ENCODE measurements at places on chromosomes 6 and 20.

DNA sequence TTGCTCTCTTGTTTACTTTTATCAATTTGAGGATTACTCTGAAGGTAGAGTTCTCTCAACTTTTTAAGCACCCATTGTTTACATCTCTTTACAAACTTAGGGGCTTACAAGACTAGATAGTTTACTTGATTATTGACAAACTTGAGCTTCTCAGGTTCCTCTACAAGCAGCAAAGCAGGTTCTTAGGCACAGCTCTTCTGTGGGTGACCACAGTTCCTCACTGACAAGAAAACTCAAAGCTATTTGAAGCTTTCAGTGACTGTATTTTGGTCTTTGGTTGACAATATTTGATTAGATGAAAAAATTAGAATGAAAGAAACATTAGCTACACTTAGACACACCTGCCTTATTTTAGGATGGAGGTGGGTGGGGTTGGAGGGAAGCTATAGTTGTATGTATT, 327.3 kb upstream of the RUNX2 start:
- DNase-seq = no peak

GRCh38 chr6:82068721-82069120, 178.8 kb downstream of the IBTK start:
- DNase-seq = no peak

GRCh38 chr6:150637266-150637665, 37.6 kb downstream of the PLEKHG1 start:
- no peak for DNase-seq

- DNase-seq = peak; percentile 92
These were observed 19.4 kb upstream of the MRGBP start for GRCh38 chr20:62776692-62777527.

- DNase-seq = no peak
These were observed 185.4 kb upstream of the VGLL2 start for GRCh38 chr6:117079951-117080350.

DNA sequence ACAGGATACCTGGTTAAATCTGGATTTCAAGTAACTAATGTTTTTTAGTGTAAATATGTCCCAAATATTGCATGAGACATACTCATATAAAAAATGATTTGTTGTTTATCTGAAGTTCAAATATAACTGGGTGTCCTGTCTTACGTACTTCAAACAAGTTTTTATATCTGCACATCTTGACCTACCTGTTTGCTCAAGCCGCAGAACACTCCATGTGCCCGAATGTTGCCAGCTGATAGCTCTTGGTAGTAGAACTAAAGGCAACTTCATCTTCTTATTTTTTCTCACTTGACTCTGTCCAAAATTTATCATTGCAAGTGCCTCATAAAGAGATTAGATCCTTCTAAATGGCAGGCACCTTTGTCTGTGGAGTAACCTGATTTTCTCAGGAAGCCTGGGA, 39.1 kb upstream of the KLHL31 start:
- no peak for DNase-seq

GRCh38 chr6:167338541-167339117, 13.7 kb downstream of the TTLL2 start:
- no peak for DNase-seq

DNA sequence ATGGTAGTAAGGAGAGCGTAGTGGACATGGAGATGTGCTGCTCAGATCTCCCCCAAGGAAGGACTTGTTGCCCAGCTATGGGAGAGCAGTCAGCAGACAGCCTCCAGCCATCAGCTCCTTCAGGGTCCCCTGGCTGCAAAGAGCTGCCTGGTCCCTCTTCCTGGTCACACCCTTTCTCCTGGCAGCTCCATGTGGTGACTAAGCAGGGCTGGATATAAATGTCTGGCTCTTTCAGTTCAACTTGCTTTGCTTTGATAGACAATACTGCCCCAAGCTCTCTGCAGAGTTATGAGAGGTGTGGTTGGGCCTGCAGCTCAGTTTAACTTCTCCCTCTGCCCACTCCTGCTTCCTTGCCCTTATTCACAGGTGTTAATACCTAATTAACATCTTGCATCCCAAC, 64.1 kb upstream of the DDR1 start:
- DNase-seq = no peak

DNA sequence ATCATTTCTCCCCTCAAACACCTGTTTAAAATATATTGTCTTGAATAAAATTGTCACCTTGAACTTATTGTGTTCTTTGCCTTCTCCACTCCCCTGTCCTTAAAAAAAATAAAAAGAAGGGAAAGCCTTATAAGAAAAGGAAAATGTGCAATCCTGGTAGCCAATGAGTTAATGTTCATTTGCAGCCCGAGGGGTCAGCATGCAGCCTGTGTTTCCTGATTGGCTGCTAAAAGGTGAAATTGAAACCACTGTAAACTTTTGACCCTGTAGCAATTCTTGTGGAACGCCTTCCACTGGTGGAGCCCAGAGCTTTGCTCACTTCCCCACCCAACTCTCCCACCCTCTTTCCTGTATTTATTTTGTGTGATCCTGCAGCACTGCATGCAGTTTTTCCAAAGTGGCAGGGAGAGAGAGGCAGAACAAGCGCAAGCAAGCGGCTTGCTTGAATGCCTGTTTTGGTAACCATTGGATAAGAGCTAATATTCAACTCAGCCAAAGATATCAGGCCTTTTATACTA, 74.9 kb downstream of the NCOA3 start:
- DNase-seq = peak; percentile 34

GRCh38 chr6:106832766-106833510, 141.6 kb downstream of the CD24 start:
- no peak for DNase-seq

DNA sequence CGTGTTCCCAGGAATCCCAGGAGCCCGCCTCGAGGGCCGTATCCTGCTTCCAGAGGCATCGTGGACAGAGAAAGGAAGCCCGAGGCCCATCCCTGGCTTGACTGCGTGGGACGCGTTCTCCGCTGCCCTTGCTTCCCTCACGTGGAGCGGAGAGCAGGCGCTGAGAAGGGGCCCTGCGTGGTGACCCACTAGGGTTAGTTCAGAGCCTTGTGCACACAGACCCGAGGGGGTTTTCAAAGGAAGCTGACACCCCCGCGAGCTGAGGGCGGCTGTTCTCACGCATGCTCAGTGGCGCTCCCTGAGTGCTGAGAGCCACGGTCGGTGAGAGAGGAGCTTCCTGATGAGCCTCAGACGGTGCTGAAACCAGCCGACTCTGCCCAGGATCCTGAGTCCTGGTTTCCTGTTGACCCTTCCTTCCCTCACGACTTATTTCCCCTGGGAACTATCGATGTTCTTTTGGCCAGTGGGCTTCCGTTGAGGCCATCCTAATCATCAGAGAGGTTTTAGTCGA, 28.9 kb upstream of the CCR6 start:
- no peak for DNase-seq

DNA sequence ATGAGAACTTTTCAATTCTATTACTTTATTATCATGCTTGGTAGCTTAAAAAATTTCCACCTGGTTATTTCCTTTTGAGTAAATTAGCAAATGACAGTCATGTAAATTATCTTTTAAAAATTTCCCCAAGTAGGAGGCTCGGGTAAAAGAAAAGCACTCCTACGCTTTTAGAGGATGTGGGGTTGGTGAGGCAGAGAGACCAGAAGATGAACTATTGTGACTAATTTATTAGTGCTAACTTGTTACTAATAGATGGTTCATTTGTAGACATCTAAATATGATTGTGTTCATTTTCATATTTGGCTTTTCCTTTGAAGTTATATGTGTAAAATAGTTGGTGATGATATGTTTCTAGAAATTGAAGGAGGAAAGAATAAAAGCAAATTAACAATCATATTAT, 27.0 kb downstream of the ZNF292 start:
- DNase-seq = no peak

- no peak for DNase-seq
These were observed 12.0 kb downstream of the RNF114 start for GRCh38 chr20:49948178-49948577.

DNA sequence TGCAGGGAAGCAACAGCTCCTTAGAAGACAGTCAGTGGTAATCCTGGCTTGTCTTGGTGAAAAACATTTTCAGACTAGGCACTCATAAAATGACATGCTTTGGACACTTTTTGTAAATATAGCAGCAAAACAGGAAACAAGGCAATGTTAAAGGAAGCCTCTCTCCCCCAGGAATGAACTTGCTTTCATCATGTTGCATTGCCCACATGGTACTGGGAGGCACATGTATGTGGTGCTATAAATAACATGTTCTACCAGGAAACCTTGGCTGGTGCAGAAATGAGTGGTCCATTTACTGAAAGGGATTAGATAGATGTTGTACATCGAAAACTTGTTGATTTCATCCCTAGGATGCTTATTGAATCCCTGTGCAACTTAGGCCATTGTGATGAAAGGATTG, 121.4 kb upstream of the RREB1 start:
- DNase-seq = no peak

- DNase-seq = no peak
These were observed 187.4 kb upstream of the SNX9 start for GRCh38 chr6:157635388-157636244.

- no peak for DNase-seq
These were observed 12.8 kb upstream of the MDFI start for GRCh38 chr6:41625442-41625841.

GRCh38 chr6:113450061-113450465, 407.1 kb upstream of the MARCKS start:
- no peak for DNase-seq

DNA sequence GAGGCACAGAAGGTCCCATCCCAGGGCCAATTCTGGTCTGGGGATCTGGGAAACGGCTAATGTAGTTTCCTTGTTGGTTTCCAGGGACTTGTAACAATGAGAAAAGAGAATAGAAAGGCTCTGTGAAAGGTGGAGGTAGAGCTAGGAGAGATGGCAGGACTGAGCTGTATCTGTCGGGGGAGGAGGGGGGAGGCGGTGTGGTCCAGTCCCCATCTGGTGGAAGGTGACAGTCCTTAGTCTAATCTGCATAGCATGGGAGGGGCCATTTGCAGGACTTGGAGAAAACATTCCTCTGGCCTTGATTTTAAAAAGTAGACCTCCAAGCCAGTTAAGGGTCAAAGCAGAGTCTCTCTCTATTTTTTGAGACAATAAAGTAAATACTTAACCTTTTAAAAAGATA, 137.1 kb downstream of the DNAH8 start:
- DNase-seq = no peak

DNA sequence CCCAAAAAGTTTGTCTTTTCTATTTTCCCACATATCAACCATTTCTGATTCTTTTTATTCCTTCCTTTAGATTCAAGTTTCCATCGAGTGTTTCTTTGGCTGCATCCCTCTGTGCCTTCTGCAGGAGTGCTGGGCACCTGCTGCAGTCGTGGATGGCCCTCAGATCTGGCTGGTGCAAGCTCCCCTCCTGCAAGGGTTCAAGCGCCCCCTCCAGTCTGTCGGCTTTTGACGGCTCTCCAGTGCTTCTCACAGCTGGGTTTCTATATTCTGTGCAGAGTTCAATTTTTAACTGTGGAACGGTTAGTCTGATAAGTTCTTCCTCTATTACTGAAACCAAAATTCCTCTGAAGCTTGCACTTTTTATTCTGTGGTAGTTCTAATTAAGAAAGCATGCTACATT, 132.1 kb downstream of the HUS1B start:
- DNase-seq = no peak

DNA sequence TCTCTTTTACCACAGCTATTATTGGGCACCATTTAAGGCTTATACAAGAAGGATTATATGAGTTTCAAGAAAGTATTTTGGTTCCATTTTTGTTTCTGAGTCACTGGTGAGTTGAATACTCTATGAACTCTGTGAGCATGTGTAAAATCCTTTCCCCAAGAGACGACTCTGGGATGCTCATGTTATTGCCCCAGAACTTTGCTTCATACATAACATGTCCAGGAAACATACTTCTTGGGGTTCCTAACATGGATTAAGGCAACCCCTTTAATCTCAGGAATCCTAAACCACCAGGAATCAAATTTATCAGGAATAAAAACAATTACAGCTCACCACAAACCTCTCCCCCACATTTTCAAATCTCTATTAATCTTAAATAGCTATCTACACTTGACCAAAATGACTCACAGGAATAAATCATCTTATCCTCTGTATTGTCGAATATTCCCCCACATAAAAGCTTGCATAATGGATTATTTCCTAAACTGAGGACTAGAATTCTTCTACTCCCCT, 117.5 kb upstream of the COL21A1 start:
- DNase-seq = no peak

GRCh38 chr6:3906846-3907151, 57.6 kb downstream of the FAM50B start:
- no peak for DNase-seq

- no peak for DNase-seq
These were observed 3.5 kb downstream of the NUP153 start for GRCh38 chr6:17703256-17703694.

GRCh38 chr20:37384683-37385174, 38.8 kb downstream of the SRC start:
- peak; percentile 87 for DNase-seq

DNA sequence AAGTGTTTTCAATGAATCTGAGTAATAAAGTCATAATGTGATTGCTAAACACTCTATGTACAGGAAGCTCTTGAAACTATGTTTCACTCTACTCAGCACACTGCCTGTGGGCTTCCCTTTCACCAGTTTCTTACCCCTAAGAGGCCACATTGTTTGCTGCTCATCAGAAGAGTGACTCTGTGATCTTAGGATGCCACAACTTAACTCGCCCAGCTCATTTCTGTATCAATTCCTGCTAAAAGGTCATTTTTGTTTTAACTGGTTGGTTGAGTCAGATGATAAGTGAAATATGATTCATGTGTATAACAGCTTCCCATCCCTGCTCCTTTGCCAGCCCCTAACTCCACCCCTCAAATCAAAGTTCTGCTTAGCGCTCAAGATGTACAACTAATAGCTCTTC, 9.8 kb upstream of the NDUFAF4 start:
- DNase-seq = no peak

- DNase-seq = no peak
These were observed 29.3 kb downstream of the PTPRK start for GRCh38 chr6:128491100-128491581.

- no peak for DNase-seq
These were observed 280.2 kb downstream of the TBC1D7 start for GRCh38 chr6:13048113-13048512.

- DNase-seq = no peak
These were observed 72.3 kb downstream of the OR2B2 start for GRCh38 chr6:27839626-27840475.

- no peak for DNase-seq
These were observed 50.3 kb downstream of the DOP1A start for GRCh38 chr6:83117802-83118201.

DNA sequence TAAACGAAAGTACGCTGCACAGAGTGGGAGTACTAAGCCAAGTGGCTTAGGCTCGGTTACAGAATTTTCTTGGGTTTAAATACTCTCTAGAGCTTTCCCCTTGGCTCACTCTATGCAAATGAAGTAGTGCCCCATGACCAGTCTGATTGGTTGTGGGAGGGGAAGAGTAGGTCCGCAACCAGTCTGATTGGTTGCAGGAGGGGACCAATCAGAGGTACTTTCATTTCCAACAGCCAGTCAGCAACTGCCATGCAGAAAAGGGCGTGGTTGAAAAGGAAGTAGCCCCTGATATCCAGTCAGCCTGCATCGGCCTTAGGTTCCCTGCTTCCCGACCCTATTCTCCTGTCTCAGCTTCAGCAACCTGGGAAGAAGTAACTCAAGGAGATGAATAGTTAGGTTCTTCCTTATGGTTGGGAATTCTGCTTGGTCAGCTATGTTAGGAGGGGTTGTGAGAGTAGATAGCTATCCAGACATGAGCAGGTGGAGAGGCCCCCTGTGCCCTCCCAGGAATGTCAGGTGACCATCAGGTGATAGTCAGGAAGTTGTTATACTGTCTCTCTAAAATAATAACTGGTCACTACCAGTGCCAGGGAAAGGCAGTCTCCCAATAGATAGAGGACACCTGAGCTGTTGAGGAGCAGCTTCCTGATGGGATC, 57.4 kb downstream of the FARS2 start:
- DNase-seq = no peak

GRCh38 chr6:27806981-27807440, 105.2 kb downstream of the OR2B2 start:
- no peak for DNase-seq

Data from GM19239 (cell line).